ENCODE measurements at places on chromosomes 6 and 20.

GRCh38 chr6:111038534-111039252 lies 48.6 kb upstream of the SLC16A10 start:
- H3K36me3 ChIP-seq: no peaks in the 10 kb centered on the region
- no peak for DNase-seq
- H3K27me3 ChIP-seq: no peaks in the 10 kb centered on the region
- H3K27ac ChIP-seq: no peak overlapping the region

GRCh38 chr6:147689398-147689797 lies 180.9 kb downstream of the SAMD5 start:
- no peak overlapping the region for H3K4me3 ChIP-seq
- 0 out of 2 replicates have a peak, but pooled peaks cover 4% of the 10 kb centered on the region for H3K4me1 ChIP-seq
- H3K27me3 ChIP-seq: no peaks in the 10 kb centered on the region
- DNase-seq: no peak
- H3K27ac ChIP-seq: no peak overlapping the region

DNA sequence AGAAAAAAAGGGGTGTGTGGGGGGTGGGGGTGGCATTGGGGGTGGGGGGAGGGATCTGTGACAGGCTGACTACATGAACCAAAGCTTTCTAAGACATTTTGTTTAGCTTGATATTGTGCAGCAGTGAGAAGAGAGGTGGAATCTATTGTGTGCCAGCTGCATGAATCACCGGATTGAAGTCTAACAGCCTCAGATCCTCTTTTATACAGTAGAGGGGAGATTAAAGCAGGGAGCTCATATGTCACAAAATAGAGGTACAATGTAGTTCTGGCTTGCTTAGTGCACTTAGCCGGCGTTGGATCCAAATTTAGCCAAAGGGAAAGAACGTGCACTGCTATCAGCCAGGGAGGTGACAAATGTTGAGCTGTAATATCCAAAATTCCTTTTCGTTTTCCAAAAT lies 404.2 kb upstream of the CITED2 start:
- no peak overlapping the region for H3K4me3 ChIP-seq
- no peak overlapping the region for H3K27ac ChIP-seq
- no peaks in the 10 kb centered on the region for H3K27me3 ChIP-seq
- H3K4me1 ChIP-seq: no peaks in the 10 kb centered on the region

DNA sequence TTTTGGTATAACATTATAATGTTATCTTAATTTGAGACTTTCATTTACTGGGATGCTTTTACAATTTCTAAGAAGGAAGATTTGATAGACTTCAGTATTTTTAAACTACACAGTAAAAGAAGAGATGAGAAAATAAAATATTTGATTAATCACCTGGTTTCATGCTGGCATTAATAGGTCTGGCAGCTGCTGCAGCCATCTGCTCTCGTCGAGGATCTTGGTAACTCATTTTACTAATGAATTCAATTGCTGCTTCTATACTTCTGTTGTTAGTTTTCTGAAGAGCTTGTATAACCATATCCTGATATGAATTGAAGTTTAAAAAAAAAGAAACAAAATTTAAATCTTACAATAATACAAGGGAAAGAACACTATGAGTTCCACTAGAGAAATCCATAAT lies 23.0 kb downstream of the LATS1 start:
- no peaks in the 10 kb centered on the region for H3K27me3 ChIP-seq
- no peak overlapping the region for H3K27ac ChIP-seq
- no peak overlapping the region for H3K4me3 ChIP-seq
- no peak for DNase-seq
- peaks cover 2% of the 10 kb centered on the region for H3K36me3 ChIP-seq

GRCh38 chr6:136506124-136506799 lies 44.0 kb downstream of the MAP7 start:
- peaks cover 5% of the 10 kb centered on the region for H3K36me3 ChIP-seq
- DNase-seq: no peak
- no peak overlapping the region for H3K27ac ChIP-seq
- H3K27me3 ChIP-seq: no peaks in the 10 kb centered on the region

DNA sequence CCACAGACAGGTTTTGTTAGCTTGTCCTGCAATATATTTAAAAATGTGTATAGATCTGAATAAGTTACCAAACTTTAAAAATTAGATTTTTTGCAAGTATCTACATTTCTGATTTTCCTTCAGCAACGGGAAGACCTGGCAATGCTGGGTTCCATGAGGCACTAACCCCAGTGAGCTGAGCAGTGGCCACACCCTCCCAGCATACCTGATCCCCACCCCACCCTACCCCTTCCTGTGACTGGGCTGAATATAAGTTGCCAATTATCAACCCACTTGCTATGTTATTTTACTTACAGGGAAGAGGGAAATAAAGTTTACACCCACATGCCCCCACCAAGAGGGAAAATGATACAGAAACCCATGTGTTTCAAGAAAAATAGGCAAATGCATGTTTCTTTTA lies 70.3 kb upstream of the RALGAPA2 start:
- no peak for DNase-seq
- H3K4me1 ChIP-seq: no peaks in the 10 kb centered on the region
- no peak overlapping the region for H3K4me3 ChIP-seq
- no peak overlapping the region for H3K27ac ChIP-seq
- no peaks in the 10 kb centered on the region for H3K36me3 ChIP-seq

DNA sequence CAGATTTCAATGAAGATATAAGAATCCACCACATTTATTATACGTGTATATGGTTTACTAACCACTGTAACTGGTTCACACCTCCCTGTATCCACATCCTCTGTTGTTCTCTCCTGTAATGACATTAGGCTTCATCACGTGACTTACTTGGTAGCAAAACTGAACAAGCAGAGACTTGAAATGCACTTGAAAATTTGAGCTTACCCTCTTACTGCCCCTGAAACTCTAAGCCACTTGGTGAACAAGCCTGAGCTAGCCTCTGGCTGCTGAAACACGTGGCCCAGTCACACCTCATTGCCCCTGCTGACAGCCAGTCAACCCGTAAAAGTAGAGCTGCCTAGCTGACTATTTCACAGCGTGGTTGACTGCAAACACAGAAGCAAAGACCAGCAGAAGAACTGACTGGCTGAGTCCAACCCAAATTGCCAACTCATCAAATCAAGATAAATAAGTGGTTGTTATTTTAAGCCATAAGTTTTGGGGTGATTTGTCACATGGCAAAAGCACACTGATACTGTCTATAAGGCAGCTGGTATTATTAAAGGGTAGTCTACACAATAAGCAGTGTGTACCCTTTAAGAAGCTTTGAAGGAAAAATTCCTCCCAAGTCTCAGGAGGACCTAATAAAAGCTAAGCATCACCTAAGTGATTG lies 109.0 kb downstream of the RALGAPA2 start:
- H3K36me3 ChIP-seq: no peaks in the 10 kb centered on the region
- H3K4me3 ChIP-seq: no peak overlapping the region
- H3K4me1 ChIP-seq: no peaks in the 10 kb centered on the region
- DNase-seq: no peak
